ENCODE measurements at places on chromosomes 16 and 17. TPM values are rescaled to one million over a fixed set of nuclear protein-coding genes. Genes with fewer than 3 reads are reported as not detected.

DNA sequence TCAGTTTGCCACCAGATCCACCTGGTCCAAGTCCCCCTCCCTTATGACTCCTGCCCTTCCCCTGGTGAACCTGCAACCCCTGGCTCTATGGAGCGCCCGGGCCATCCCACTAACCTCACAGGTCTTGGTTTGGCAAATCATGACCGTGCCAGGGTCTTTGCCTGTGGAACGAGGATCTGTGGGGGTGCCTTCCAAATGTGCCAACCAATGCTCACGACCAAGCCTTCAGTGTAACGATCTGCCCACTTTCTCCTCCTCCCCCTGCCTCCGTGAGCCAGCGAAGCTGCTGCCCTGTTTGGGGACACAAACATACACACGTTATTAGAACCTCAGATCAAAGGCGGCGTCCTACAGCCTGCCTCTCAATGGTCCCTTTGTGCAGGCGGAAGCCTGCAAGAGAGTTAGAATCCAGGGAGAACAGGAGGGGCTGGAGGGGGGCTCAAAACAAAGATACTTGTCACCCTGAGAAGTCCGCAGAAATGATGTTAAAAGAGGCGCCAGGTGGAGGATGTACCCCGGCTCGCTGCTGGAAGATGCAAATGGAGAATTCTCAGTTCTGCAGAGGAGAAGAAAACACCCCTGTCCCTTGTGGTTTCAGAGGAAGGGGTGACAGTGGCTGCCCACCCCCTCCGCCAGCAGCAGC is 9.0 kb upstream of the NKD1 start:
- no peak overlapping the region for H3K27ac ChIP-seq
- H3K36me3 ChIP-seq: no peaks in the 10 kb centered on the region
- no peak for DNase-seq
- no peaks in the 10 kb centered on the region for H3K27me3 ChIP-seq
- H3K4me3 ChIP-seq: no peak overlapping the region
- no peaks in the 10 kb centered on the region for H3K4me1 ChIP-seq

Gene BCAS3
- total RNA-seq: 25.9 TPM

DNA sequence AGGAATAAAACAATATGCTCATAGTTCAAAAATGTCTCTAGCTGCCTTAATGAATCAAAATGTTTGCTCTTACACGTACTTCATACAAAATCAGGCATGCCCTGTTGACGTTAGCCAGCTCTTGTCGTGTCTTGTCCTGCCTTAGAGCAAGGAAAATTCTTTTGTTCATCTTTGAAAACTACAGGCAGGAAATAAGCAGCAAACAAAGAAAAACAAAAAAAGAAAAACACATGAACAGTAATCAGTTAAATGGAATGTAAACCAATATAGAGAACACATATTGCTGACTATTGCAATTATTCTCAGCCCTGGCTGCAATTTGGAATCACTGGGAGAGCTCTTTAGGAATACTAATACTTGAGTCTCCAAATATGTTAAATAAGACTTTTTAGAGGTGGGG is 1.7 kb downstream of the CAPNS2 start:
- H3K27me3 ChIP-seq: no peaks in the 10 kb centered on the region
- H3K4me3 ChIP-seq: no peak overlapping the region
- no peak overlapping the region for H3K27ac ChIP-seq
- H3K4me1 ChIP-seq: no peaks in the 10 kb centered on the region
- DNase-seq: no peak

DNA sequence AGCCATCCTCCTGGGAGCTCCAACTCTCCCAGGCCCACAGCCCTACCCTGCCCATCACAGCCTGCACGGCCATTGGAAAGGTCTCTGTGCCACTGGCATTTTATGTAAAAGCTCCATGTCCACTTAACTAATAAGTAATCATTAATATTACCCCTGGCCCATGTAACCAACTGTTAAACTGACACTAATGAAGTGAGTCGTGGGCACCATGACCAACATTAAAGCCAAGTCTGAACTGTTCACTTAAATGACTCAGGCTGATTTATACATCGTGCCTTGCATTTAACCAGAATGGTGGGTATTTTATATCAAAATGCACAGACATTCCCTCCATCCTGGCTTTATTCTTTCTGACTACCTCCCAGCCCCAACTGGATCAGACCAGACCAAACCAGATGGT is 229.3 kb downstream of the SOX9 start:
- H3K27me3 ChIP-seq: peaks cover 3% of the 10 kb centered on the region
- H3K4me1 ChIP-seq: no peaks in the 10 kb centered on the region
- no peak for DNase-seq

GRCh38 chr16:84641643-84642358 is 6.5 kb upstream of the KLHL36 start:
- H3K36me3 ChIP-seq: no peaks in the 10 kb centered on the region
- H3K27me3 ChIP-seq: no peaks in the 10 kb centered on the region
- H3K4me1 ChIP-seq: peaks cover 26% of the 10 kb centered on the region

DNA sequence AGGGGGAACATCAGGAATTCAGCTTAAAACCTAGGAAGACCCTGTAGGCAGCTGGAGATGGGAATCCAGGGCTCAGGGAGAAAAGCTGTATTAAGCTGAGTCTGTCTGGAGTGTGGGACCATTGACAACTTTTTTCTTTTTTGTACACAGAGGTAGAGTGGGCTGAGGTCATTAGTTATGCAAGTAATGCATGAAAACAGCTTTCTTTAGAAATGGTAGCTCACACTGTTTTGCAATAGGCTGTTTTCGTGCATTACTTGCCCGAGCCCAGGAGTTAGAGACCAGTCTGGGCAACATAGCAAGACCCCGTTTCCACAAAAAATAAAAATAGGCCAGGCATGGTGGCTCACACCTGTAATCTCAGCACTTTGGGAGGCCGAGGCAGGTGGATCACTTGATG is 46.5 kb downstream of the KATNIP start:
- no peak for DNase-seq
- no peak overlapping the region for H3K4me3 ChIP-seq
- no peaks in the 10 kb centered on the region for H3K36me3 ChIP-seq
- no peak overlapping the region for H3K27ac ChIP-seq
- H3K27me3 ChIP-seq: no peaks in the 10 kb centered on the region
- H3K4me1 ChIP-seq: no peaks in the 10 kb centered on the region

GRCh38 chr16:28537076-28537475 is 1.7 kb downstream of the NUPR1 start:
- no peak overlapping the region for H3K27ac ChIP-seq
- H3K36me3 ChIP-seq: no peaks in the 10 kb centered on the region
- DNase-seq: no peak
- peaks cover 37% of the 10 kb centered on the region for H3K4me1 ChIP-seq
- H3K4me3 ChIP-seq: no peak overlapping the region

DNA sequence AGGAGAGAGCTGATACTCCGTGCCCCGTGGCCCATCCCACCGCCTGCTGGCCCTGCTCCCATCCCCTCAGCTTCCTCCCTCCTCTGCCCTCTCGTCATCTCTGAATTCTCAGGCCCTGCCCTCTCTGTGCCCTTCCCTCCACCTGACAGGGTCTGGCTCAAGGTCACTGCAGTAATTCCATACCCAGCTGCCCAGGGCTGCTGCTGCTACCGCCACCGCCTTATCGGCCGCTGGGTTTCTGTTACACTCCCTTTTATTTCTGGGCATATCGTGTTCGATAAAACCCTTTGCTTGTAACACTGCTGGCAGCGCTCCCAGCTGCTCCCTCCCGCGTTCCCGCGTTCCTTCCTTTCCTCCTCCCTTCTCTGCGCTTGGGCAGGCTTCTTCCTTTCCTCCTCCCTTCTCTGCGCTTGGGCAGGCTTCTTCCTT is 1.2 kb downstream of the EPN3 start:
- H3K27me3 ChIP-seq: no peaks in the 10 kb centered on the region
- H3K27ac ChIP-seq: peak overlapping the region; percentile 45
- peak overlapping the region; percentile 47 for H3K4me3 ChIP-seq
- peaks cover 35% of the 10 kb centered on the region for H3K4me1 ChIP-seq
- H3K36me3 ChIP-seq: no peaks in the 10 kb centered on the region
